LHCN-M2 (cell line): ENCODE measurements at places on chromosomes 16 and 17. TPM values are rescaled to one million over a fixed set of nuclear protein-coding genes. Genes with fewer than 3 reads are reported as not detected.

- DNase-seq = peak; percentile 50
Measured at GRCh38 chr16:89166696-89167424, 4.7 kb upstream of the CDH15 start.

Gene KRTAP2-2
- not detected in 2 replicates for total RNA-seq

- DNase-seq = no peak
Measured at GRCh38 chr17:63626551-63627180, 4.4 kb downstream of the MAP3K3 start.

- peak; percentile 34 for DNase-seq
Measured at GRCh38 chr16:85275533-85276249, 163.4 kb upstream of the CIBAR2 start.

Gene ZNRF1
- 16.8 and 17.2 TPM in 2 replicates for total RNA-seq

GRCh38 chr17:45960311-45960710 lies 38.7 kb upstream of the STH start:
- no peak for DNase-seq

Gene COG7
- 12.2 and 12.5 TPM in 2 replicates for total RNA-seq
